ENCODE measurements at places on chromosomes 3 and 15.

- no peak for DNase-seq
Measured at GRCh38 chr3:131518680-131519079, 15.9 kb upstream of the MRPL3 start.

GRCh38 chr3:37502621-37503020 lies 328.2 kb upstream of the LRRFIP2 start:
- DNase-seq, result no peak

DNA sequence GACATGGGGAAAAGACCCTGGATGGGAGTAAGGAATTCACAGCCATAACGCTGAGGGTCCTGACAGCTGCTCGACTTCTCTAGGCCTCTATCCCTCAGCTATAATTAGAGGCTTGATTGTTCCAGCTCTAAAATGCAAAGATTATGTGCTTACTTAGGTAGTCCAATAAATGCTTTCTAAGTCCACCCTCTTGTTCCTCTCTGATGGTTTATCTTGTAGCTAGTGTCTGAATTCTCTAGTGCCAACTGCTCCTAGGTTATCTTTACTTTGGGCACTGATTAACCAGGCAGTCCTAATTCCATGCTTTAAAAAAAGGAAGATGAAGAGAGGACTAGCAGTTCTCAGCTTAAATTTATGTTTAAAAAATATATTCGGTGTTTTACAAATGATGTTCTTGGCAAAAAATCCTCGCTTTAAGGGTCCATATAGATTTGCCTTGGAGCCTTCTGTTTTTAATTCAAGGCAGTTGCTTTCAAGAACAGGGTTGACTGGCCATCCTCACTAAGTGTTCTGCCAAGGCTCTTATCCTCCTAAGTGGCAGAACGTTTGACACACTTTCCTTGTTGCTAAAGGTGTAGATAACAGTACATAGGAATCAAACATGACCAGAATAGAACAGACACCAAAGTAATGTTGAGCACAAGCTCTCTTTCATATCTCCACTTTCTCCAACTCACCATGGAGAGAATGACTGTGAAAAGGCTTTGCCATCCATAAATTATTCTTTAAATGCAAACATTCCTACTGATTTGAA lies 60.6 kb downstream of the THRB start:
- no peak for DNase-seq

GRCh38 chr3:109072194-109072593 lies 45.7 kb downstream of the MORC1 start:
- DNase-seq, result no peak

- peak; percentile 22 for DNase-seq
Measured at GRCh38 chr3:46378426-46378942, 7.7 kb downstream of the CCR5 start.

DNA sequence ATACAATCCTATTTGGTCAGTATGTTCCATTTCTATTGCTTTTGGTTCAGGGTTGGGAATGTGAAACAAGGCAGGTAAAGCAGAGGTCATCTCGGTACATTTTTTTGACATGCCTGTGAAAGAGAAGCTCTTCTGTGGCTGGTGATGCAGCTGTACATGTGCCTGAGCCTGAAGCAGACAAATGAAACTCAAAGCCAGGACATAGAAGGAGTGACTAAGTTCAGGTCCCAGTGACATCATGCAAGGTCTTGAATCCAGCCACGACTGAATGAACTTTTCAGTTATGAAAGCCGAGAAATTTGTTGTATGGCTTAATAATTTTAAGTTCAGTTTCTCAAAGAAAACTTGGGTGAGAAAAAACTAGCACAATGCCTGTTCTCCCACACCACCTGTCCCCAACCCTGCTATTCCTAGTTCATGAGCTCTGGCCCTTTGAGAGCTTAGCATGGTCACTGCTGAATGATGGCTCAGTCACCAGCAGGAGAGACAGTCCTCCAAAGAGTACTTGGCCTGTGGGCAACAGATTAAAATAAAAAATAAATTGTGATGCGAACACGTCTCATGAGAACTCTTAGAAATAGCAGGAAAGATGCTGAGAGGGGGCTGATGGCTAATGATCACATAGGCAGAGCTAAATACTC lies 600.2 kb upstream of the GRM7 start:
- DNase-seq, result no peak

GRCh38 chr3:151538456-151539393 lies 77.9 kb upstream of the IGSF10 start:
- DNase-seq, result no peak

DNA sequence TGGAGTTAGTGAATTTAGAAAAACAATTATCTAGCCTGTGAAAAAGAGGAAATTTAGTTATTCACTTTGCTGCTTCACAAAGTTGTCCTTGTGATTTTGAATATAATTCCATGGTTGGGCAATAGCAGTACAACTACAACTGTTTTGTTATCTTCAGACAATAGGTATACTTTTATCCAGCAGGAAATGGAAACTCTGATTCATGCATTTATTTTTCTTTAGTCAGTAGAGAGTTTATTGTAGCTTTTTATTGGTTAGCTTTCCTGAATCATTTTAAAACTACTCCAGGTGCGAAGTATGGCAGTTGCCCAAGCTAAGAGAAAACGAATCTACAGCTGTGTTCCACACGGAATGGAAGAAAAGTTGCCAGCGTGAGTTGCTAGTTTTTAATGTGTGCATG lies 80.3 kb downstream of the TM4SF4 start:
- no peak for DNase-seq

DNA sequence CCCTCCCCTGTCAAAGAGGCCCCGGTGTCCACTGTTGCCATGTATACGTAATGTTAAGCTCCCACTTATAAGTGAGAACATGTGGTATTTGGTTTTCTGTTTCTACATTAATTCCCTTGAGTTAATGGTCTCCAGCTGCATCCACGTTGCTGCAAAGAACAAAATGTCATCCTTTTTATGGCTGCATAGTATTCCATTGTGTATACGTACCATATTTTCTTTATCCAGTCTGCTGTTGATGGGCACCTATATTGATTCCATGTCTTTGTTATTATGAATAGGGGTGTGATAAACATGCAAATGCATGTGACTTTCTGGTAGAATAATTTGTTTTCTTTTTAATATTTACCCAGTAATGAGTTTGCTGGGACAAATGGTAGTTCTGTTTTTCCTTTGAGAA lies 43.3 kb upstream of the AGTR1 start:
- no peak for DNase-seq

- no peak for DNase-seq
Measured at GRCh38 chr3:48402907-48403306, 27.0 kb downstream of the PLXNB1 start.

GRCh38 chr15:52360229-52361203 lies 64.9 kb upstream of the MYO5C start:
- DNase-seq, result no peak

DNA sequence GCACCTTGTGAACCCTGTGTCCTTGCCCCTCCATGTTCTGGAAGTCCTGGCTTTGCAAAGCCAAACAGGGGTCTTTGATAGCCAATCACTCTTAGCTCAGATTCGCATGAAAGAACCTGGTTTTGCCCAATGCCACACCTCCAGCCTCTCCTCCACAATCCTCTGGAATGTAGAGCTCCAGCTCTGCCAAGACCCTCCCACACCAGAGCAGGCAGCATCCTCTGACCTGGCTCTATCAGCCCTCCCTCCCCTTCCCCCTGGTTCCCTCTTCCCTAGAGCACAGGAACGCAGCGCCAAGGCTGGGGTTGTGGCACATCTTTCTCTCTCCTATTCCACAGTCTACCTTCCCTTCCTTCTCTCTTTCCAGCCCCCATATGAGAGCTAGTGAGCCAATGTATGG lies 133.3 kb downstream of the RPLP1 start:
- DNase-seq, result no peak

GRCh38 chr3:169836078-169836941 lies 23.6 kb upstream of the LRRC34 start:
- DNase-seq, result no peak

DNA sequence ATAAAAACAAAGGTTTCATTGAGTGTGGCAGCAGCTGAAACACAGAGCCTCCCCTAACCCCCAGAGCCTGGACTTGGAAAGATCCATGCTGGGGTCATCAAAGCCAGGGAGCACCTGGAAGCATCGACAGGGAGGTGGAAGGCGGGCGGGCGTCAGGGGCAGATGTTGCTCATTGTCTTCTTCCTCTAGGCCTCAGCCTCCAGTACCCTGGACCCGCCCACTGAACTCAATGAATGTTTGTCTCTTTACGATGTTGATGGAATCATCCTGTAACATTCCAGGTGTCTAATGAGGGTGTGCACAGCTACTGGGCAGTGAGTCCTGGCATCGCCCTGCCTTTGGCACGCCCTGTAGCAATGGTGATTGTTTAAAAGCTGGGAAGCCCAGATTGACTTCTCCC lies 9.8 kb downstream of the GP5 start:
- no peak for DNase-seq

DNA sequence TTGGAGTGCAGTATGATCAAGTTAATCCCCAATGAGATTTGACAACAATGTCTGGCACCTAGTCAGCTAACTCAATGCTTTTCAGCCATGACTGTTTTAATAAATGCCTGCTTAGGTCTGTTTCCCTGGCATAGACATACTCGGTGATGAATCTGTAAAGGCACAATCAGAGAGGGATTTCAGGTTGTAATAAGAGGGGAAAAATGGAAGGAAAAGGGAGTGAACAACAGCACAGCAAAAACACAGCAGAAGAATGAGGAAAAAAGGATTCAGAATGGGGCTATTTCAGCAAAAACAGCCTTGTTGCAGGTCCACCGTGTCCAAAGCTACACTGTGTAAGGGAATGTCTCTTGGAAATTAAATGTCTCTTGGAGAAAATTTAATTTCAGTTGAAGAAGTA lies 19.3 kb upstream of the CHD2 start:
- no peak for DNase-seq

DNA sequence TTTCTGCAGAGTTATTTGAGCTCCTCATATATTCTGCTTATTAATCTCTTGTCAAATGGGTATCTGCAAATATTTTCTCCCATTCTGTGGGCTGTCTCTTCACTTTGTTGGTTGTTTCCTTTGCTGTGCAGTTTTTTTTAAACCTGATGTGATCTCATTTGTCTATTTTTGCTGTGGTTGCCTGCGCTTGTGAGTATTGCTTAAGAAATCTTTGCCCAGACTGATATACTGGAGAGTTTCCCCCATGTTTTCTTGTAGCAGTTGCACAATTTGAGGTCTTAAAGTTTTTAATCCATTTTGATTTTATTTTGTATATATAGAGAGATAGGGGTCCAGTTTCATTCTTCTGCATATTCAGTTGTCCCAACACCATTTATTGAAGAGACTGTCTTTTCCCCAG lies 102.3 kb downstream of the POLQ start:
- no peak for DNase-seq

- no peak for DNase-seq
Measured at GRCh38 chr3:31957106-31957505, 24.0 kb downstream of the OSBPL10 start.

DNA sequence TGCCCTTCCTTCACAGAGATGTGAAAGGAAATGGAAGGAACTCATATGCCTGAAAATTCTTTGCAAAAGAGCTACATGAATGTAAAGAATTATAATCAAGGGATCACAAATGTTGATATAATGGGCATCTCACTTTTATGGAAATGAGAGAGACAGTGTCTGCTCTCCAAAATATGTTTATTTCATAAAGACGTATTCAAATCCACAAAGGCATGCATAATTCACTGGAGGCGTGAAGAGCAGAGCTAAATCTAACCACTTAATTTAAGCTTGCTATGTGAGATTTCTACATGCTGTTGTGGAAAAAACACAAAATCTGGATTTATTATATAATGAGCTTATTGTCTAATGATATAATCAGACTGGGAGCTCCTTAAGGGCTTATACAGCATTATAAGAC lies 469.1 kb downstream of the RAP2B start:
- no peak for DNase-seq

- DNase-seq, result no peak
Measured at GRCh38 chr3:157501863-157502262, 1.4 kb downstream of the VEPH1 start.

DNA sequence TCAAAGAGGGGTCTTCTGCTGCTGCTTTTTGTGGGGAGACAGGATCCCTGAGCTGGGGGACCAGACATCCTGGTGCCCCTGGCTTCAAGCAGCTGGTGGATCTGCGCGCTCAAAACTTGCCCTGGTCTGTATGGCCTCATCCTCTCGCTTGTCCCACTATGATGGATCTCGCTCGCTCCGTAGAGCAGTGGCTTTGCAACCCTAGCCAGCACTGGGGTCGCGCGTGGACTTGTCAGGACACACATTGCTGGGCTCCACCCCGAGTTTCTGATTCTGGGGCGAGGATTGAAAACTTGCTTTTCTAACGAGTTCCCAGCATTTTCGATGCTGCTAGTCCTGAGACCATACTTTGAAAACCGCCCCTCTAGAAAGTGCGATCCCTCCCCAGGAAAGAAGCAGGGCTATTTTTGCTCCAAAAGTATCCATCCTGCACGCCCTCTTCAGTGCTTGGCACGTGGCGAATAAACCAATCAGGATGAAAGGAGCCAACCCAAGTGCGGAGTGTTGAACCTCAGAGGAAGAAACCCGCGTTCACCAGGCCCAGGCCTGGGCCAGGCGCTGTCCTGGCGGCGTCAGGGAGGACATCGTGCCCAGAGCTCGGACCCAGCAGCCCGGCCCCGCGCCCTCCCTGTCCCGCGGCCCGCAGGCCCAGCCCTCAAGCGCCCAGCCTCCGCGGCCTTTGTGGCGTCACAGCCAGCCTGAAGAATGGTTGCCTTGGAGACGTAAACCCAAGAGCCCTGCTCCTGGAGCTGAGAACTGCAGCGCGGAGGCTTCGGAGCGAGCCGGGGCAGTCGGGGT lies at the start of gene CFAP100:
Gene CFAP100 (plus strand): TSS at position 731 of the 798 bp plus-strand sequence. CDS start 1,092 bp downstream, outside the sequence.
- no peak for DNase-seq

DNA sequence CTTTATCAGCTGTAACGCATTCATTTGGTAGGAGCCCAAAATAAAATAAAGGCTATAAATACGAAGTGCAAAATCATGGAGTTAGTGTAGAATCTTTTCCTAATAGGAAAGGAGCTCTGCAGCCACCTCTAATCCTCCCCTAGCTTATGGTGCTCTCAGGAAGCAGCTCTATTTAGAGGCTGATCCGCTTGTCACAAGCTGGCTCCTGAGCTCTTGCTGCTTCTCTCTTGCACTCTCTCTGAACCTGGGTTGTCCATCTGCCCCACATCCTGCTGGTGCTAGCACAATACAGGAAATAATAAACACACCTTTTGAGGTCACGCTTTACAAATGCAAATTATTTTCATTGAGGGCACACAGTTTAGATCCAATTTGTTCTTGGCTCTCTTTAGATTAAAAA lies 37.3 kb upstream of the BFSP2 start:
- peak; percentile 7 for DNase-seq

GRCh38 chr3:9295007-9295406 lies 45.6 kb upstream of the SRGAP3 start:
- no peak for DNase-seq

All from CD4-positive, CD25-positive, alpha-beta regulatory T cell (primary cell).